Effector memory CD8-positive, alpha-beta T cell (primary cell): ENCODE measurements at places on chromosomes 6 and 20.

DNA sequence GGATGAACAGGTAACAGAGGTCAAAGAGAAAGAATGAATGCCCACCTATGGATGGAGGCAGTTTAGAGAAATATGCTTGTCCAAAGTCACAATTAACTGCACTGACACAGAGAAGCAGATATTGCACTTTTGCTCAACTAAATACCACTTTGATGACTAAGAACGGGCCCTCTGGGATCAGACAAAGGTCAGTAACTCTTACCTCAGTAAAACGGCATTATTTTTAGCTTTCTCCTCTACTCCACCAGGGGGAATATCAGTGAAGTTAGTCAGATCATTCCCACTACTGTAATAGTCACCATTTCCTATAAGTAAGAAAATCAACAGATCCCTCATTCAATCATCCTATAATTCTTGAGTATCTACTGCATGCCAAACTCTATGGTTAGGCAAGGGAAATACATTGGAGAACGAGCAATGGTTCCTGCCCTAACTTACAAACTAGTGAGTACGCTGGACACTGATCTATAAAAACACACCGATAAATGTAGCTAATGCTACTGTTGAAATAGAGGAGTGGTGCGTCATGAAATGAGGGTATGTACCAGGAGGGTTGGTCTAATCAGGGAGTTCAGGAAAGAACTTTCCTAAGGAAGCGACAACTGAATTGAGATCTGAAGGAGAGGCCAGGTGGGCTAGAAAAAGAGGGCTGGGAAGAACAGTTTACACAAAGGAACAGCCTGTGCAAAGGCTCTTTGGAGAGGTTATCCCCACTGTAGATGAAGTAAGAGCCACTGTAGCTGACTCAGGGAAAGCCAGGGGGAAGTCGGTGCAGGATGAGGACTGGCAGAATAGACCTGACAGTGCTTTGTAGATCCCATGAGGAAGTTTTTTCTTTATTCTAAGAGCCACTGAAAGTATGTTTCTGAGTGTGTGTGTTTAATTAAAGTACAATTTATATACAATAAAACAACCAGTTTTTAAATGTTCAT is 9.2 kb downstream of the ECI2 start:
- no peak for DNase-seq

- no peak for DNase-seq
Measured at GRCh38 chr6:47924001-47924400, 142.2 kb downstream of the OPN5 start.

GRCh38 chr6:87171938-87172633 is 16.7 kb downstream of the ZNF292 start:
- DNase-seq = no peak

- no peak for DNase-seq
Measured at GRCh38 chr6:139109558-139109957, 25.3 kb upstream of the HECA start.

- DNase-seq = no peak
Measured at GRCh38 chr6:150006961-150007464, 18.3 kb downstream of the RAET1L start.
